ENCODE measurements at places on chromosomes 5 and 9.
A peak's percentile ranks its signal among the peaks of the same experiment; 100 is the strongest.

DNA sequence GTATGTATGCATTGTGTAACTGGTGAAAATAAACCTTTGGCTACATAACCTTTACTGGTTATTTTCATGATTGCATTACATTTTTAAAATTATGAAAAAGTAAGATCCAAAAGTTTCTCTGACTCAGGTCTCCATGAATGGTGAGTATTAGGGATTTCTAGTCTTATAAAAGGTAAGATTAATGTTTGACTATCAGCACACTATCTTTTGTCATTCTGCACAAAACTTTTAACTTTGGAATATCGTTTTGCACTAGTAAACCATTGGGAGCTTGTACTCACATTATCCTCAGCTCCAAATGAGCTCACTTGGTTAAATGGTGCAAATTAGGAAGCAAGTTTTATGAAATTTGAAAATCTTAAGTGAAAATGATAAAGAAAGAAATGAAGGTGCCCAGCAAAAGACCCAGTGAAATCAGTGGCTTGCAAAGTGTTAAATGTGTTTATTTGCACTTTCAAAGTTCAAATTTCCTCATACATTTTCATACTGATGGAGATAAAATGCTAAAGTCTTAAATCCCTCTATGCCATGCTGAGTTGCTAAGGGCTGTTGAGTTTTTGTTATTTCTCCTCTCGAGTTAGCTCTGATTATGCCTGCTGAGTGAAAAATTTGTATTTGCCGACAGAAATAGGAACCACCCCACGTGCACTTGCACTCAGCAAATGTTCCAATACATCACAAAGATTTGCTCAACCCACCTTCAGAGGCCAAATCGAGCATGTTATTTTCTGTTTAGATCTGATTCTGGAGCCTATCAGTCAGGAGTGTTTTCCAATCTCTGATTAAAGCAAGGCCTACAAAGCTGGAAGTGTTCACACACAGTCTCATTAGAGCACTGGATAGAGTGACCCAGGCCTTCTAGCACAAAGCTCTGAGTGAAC is 885.7 kb downstream of the NR2F1-AS1 start:
- DNase-seq: no peak

- DNase-seq: no peak
These were observed 15.1 kb downstream of the PRKACG start for GRCh38 chr9:68998812-68999211.

GRCh38 chr9:114652776-114653555 is 4.6 kb downstream of the TEX53 start:
- DNase-seq: no peak

DNA sequence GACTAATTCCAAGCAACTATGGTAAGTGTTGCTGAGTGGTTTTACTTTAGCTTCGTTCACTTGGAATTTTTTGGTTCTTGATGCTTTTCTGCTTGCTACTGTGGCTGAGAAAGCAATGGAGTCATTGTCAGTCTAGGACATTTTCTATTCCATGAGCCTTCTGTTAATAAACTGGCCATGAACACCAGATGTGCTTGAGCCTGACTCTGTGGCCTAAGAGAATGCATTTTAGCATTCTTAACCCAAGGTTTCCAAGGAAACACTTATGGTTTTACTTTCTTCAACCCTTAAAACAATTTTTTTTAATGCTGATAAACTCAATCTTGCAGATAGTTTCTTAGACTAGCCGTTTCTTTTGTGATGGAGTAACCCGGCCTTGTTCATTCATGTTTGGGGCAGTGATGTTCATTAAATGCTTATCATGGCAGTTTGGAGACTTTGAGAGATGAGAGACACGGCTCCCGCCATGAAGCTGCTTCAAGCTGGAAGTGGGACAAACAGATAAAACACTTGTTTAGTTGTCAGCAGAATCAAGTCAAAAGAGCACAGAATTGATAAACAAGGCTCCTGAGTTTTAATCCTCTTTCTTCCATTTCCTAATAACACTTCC is 42.4 kb downstream of the OSTF1 start:
- DNase-seq: peak; percentile 36

DNA sequence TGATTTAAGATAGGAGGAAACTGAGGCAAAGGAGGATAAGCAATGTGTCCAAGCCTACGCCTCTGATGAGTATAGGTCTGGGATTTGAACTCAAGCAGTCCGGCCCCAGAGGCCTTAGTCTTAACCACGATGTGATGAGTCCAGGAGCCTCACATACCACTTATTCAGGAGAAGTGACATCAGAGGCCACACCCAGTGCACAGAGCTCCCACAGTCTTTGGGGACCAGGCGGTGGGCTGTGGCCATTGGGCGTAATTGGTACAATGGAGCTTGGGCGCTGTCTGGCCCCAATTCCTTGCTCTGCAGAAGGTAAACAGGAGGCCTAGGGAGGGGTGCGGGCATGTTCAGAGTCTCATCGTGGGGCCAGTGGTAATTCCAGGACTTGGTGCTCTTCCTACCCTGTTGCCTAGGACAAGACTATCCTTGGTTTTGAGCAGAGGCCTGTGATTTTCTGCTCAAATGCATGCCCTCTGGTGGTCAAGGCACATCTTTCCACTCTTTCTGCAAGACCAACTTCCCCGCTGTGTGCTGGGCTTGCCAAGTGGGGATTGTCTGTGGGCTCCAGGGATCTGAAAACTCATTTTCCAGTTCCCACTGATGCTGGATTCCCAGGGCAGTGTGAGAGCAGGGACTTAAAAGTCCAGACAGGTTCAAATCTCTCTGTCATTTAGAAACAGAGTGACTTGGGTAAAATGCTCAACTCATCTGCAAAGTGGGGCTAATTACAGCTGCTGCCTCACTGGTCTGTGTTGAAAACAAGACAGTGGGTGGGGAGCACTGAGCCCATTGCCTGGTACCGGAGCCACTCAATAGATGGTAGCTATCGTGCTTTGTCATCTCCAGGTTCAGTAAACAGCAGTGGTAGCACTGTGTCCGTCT is 15.8 kb downstream of the NDST1 start:
- no peak for DNase-seq

DNA sequence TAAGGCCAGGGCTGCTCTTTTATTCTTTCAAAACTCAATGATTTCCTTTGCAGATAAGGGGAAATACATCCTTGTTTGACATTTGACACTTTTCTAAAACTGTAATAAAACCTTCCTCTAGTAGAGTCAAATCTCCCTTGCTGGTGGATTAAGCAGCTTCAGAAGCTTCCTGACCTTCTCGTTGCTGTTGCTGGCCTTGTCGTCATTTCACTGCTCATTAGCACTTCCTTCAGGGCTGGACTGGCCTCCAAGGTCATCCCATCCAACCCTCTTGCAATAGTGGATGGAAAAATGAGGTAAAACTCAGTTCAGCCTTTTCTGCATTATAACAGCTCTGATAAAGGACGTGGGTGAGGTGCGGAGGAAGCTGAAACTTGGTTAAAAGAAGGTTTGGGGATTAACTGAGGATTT is 1.1 kb upstream of the ADAMTSL1 start:
- DNase-seq: no peak

- no peak for DNase-seq
These were observed 97.2 kb downstream of the PCSK1 start for GRCh38 chr5:96335873-96336272.

GRCh38 chr5:64625678-64626077 is 64.6 kb upstream of the SHISAL2B start:
- no peak for DNase-seq

DNA sequence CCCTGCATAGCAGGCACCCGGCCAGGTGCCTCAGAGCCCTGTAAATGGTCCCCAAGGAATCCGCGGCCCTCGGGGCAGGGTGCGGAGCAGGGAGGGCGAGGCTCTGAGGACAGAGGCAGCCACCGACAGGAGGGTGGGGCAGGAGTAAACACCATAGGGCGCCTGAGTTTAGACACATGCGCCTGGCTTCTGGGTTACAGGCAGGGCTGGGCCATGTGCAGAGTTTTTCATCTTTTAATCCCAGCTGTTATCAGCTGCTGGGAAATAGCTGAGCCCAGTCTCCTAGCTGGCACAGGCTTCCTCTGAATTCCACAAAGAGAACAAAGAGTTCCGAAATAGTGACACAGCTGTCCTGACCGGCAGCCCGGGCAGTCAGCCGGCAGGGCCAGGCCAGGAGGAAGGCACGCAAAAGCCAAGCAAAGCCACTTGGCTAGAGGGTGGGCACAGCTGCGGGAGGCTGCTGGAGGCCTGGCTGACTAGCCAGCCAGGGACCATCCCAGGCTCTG is 98.9 kb upstream of the PHYKPL start:
- DNase-seq: no peak

DNA sequence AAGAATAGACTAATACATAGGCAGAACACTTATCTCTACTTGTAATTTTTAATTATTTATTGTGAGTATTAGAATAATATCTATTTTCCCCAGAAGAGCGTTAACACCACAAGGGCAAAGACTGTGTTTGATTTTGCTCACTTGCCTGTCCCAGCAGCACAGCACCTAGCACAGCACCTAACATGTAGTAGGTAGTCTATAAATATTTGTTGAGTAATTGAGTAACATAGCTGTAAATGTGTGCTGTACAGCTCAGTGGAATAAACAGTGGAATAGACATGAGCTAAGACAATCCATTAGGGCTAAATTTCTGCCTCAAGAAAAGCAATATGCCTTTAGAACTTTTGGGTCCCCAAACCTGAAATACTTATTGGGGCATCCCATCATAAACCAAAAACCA is 49.3 kb upstream of the VCAN start:
- no peak for DNase-seq

DNA sequence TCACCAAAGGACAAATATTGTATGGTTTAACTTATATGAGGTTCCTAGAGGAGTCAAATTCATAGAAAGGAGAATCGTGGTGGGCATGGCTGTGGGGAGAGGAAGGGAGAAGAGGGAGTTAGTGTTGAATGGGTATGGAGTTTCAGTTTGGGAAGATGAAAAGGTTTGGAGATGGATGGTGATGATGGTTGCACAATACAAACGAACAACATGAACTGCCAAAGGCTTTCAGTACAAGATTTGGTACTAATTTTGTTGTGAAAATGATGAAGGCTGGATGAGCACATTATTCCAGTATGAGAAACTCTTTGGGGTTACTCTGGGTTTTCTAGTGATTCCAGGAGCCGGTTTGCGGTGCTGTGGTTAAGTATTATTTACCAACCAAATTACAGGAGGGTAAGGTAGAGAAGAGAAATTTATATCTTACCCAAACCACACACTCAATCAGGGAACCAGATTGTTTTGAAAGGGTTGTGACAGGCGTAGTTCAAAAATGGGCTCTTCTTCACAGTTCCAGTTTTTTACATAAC is 112.0 kb upstream of the TBC1D2 start:
- DNase-seq: no peak
